Stimulated activated CD4-positive, alpha-beta T cell treated with anti-CD3 and anti-CD28 coated beads, Interleukin-1b, Interleukin-23, amount 100 ng/mL, for 48 hours (primary cell): ENCODE measurements at places on chromosomes 11 and 22.

DNA sequence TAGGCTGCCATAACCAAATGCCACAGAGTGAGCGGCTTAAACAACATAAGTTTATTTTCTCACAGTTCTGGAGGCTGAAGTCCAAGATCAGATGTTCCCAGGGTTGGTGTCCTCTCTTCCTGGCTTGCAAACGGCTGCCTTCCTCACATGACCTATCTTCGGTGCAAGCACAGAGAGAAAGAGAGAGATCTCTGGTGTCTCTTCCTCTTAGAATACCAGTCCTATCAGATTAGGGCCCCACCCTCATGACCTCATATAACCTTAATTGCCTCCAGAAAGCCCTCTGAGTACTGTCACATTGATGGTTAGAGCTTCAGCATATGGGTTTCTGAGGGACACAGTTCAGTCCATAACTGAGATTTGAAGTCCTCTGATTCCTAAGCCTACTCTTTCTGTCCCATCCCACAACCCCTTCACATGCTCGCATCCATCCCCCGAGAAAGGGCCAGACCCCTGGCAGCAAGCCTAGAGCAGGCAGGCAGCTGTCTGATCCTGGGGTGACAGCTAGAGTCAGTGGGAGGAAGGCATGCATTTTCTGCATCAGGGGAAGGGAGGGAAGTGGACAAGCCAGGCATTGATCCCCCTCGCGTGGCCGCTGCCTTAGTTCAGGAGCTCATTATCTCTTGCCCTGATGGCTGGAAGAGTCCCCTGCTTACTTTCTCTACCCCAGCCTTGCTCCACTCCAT lies 114.1 kb downstream of the FAR1 start:
- DNase-seq = no peak

DNA sequence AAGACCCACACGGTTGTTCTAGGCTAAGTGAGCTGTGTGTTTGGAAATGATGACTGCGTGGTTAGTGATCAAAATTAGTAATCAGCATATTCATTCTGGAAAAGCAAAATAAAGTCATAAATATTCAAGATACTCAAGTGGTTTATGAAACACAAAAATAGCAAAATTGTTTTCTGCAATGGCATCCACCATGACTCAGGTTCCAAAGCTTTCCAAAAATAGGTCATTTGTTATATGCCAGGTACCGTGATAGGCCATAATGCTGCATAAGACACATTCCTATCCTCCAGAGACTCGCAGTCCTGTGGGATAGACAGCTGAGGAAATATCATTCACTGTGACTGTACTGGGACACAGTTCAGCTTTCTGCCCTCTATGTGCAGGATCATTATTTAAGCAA lies 2.4 kb upstream of the ATL3 start:
- DNase-seq = no peak

- no peak for DNase-seq
Observed at GRCh38 chr11:115244758-115245157, 259.5 kb downstream of the CADM1 start.

GRCh38 chr11:81852896-81853295 lies 880.8 kb downstream of the FAM181B start:
- no peak for DNase-seq

DNA sequence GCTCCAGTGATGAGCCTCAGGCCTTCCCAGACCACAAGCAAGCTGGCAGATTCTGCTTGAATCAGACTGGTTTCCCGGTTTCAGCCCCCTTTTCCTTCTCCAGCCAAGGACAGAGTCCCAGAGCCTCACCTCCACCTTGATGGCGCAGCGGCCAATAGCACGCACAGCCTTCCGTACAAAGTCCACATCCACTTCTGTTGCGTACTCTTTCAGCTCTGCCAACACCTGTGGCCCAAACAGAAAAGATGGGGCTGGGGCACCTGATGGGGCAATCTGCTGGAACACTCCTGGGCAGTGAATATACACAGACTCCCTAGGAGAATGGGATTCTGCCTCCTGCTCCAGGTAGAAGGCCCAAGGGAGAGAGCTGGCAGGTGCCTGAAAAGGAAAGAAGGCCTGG lies 35.5 kb upstream of the RASL10A start:
- DNase-seq = no peak

GRCh38 chr11:107172996-107173395 lies 154.7 kb upstream of the GUCY1A2 start:
- no peak for DNase-seq

DNA sequence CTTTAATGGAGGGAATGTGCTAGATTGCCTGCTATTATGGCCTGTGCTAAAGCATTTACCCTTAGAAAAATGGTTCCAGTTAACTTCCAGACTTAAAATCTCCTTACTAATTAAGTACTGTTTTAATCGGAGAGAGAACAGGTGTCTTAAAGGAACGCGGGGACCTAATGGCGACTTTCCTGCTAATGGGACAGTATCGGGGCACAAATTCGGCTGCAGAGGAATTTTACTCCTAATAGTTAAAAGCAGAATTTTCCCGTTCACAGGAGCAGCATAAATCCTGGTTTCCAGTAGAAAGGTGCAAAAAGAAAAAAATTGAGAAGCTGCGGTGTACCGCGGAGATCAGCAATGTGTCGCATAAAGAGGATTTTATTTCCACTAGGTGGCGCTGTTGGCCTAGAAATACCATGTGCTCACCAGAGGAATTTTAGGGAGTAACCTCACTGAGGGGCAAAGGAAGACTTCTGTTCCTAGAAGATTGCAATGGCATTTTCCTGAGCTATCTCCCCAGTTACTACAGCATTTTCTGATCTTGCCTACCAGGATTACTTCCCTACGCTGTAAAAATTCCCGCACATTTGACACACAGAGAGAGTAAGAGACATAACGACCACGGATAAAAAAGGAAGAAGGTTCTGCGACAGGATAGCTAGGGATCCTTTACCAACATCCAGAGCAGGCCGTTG lies 44.5 kb downstream of the ZNF280B start:
- DNase-seq = peak; percentile 29

GRCh38 chr11:12032968-12033367 lies 24.5 kb upstream of the DKK3 start:
- DNase-seq = no peak

GRCh38 chr11:77044886-77045285 lies 10.7 kb downstream of the B3GNT6 start:
- no peak for DNase-seq

DNA sequence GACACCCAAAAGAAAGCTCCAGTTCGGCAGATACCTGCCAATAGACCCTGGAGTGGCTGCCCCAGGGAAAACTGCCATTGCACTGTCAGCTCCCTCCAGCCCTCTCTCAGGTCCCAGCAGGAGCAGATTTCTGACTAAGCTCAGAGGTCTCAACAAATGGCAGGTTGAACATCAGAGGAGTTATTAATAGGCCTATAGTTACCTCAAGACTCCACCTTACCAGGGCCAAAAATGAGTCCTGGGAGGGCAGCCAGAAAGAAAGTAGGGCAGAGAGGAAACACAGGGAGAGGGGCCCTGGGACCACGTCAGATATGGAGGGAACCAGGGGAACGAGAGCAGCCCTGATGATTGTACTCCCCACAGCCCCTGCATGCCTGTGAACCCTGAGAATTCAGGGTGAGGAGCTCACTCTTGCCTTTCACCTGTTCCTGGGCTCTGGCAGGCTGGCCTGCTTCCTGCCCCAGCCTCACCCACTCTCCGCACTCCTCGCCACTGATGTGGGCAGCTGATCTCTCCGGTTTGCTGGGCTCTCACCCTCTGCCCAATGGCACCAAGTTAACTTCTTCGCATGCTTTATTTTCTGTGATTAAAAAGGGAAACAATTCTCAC lies 4.3 kb upstream of the RGL4 start:
- no peak for DNase-seq

DNA sequence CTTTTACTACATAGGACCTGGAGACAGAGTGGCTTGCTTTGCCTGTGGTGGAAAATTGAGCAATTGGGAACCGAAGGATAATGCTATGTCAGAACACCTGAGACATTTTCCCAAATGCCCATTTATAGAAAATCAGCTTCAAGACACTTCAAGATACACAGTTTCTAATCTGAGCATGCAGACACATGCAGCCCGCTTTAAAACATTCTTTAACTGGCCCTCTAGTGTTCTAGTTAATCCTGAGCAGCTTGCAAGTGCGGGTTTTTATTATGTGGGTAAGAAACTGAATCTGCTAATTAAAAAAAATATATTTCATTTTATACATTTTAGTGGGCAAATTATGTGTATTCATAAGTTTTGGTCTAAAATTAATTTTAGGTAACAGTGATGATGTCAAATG lies 7.8 kb downstream of the BIRC3 start:
- no peak for DNase-seq

GRCh38 chr11:82899957-82900276 lies 313 bp downstream of the PRCP start:
- DNase-seq = no peak

DNA sequence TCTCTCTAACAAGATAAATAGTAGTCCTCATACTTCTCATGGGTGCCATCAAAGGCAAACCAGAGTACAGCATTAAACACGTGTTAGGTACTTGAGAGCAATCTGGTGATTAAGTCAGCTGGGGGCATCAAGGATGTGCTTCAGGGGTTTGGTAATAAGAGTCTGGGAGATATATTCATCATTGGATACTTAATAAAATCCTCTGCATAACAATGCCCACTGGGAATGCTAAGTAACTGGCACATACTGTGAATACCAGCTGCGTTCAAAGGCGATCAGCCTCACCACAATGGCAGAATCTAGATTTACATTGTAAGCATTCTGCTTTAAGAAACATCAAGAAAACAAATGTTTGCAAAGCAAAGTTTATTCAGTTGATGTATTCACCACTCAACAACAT lies 268.6 kb upstream of the PITPNB start:
- DNase-seq = no peak

- DNase-seq = no peak
Observed at GRCh38 chr11:40215556-40215955, 1243.9 kb downstream of the LRRC4C start.

- no peak for DNase-seq
Observed at GRCh38 chr11:118092907-118093571, 6.3 kb upstream of the SMIM35 start.

- DNase-seq = no peak
Observed at GRCh38 chr11:118768690-118769089, 22.3 kb downstream of the DDX6 start.

- no peak for DNase-seq
Observed at GRCh38 chr11:85530634-85531033, 96.5 kb downstream of the DLG2 start.

DNA sequence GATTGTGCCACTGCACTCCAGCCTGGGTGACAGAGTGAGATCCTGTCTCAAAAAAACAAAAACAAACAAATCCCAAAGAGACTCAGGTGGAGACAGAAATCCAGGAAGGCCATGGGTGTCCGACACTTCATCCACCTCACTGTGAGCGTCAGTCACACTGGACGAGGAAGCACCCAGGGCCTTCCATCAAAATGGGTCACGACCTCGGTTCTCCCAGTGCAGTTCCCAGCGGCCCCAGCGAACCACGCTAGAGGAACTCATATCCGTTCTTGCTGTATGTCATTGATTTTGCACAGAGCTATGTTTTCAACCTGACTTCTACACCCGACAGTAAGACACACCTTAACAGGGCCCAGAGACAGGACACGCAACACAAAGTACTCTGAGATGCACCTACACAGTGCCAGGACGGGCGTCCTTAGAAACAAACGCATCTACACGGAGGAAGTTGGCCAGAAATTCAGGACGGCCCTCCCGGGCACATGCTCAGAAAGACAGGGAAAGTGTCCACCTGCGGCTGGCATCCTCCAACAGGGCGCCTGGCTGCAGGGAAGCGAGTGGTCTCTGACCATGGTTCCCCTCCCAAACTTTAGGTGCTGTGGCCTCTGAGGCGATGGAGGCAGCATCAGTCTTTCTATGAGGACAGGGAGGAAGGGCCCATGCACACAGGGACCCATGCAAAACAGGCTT lies 410.5 kb downstream of the CTTN start:
- DNase-seq = no peak

GRCh38 chr22:29359469-29359868 lies 28.9 kb downstream of the AP1B1 start:
- no peak for DNase-seq

DNA sequence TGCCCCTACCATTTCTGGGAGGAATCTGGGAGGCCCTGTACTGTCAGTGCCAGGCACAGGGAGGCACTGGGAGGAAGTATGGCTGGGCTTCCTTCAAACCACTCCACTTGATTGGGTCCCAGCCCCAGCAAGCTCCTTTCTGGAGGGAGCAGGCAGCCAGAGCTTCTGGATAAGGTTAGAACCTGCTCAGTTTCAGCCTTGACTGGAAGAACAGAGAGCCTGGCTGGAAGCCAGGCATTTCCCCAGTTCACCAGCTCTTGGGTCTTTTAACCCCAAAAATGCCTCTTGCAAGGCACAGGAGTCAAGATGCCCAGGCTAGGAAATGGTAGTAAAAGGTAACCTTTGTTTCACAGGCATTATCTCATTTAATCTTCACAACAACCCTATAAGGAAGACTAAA lies 9.0 kb upstream of the KCTD14 start:
- DNase-seq = no peak

- no peak for DNase-seq
Observed at GRCh38 chr11:84437071-84437980, 1151.2 kb upstream of the CCDC90B start.

GRCh38 chr11:120637131-120637530 lies 125.6 kb downstream of the GRIK4 start:
- no peak for DNase-seq

- no peak for DNase-seq
Observed at GRCh38 chr11:122893131-122893530, 10.6 kb downstream of the JHY start.

GRCh38 chr11:132692891-132693290 lies 839.4 kb downstream of the OPCML start:
- DNase-seq = no peak

DNA sequence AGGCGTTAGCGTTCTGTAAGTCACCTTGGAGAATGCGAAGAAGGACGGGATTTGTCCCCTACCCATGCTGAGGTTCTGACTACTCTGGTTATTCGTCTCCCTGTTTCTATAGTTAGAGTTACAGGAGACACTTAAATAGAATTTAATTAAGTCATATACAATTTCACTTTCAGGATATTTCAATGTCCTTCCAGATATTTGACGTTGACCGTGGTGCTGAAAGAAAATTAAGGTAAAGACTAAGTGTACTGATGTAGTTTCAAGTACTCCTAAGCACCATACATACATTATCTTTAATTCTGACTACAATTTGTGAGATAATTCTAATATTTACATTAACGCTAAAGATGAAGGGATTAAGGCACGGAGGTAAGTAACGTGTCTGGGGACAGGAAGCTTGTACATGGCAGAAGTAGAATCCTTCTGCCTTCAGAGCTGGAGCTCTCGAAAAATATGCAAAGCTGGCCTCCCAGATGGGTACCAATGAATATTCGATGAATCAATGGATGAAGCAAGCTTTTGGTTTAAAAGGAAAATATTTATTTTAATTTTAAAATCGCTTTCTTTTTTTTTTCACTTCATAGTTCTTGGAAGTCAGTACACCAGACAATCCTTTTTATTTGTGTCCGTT lies 539 bp upstream of the SLC36A4 start:
- DNase-seq = no peak
